ENCODE measurements at places on chromosomes 6 and 20.
A peak's percentile ranks its signal among the peaks of the same experiment; 100 is the strongest.

DNA sequence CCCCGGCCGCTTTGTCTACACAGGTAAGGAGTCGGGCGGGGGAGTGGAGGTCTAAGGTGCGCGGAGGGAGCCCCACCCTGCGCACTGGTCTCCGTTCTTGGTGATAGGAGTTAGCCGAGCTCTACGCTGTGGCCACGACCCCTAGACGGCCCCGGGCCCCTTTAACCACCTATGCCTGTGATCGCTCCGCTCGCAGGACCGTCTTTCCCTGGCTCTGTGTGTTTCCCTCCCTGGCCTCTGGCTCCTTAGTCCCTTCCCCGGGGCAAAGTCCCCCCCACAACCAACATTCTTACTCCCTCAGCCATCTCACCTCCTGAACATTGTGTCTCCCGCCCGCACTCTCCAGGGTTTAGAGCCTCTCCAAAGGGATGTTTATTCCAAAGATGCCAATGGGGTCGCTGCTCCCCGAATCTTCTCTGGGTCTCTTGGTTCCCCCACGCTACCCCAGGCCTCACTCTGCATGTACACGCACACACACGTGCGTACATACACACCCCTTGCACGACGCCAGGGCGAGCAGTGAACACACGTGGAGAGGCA is 50.4 kb downstream of the CPXM1 start:
- DNase-seq, result no peak

- no peak for DNase-seq
These were observed 48.1 kb downstream of the DUSP22 start for GRCh38 chr6:340186-340955.

DNA sequence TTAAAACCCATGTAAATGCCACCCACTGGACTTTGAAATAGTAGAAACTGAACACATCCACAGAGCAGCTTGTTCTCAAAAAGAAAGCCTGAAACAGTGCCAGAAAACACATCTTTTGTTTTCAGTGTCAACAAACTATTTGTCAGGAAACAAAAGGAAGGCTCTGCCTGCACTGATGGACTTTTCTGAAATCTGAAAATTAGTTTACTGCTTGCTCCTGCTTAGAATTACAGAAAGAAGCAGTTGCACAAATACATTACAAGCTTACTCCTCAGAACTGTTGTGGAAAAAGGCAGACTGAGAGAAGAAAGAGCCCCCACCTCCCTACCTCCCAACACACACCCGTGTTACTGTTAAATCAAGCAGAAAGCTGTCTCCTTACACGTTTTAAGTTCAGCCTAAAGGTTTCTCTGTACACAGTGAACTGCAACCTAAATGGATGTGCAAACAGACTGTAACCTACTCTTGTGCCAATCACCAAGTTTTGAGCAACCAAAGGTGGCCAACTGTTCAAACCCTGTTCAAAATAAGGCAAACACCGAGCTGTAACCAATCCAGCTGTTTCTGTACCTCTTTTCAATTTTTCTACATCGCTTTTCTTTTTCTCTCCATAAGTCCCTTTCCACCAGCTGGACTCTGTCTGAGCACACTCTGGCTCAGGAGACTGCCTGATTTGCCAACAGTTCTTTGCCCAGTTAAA is 43.7 kb downstream of the FRK start:
- DNase-seq, result no peak

DNA sequence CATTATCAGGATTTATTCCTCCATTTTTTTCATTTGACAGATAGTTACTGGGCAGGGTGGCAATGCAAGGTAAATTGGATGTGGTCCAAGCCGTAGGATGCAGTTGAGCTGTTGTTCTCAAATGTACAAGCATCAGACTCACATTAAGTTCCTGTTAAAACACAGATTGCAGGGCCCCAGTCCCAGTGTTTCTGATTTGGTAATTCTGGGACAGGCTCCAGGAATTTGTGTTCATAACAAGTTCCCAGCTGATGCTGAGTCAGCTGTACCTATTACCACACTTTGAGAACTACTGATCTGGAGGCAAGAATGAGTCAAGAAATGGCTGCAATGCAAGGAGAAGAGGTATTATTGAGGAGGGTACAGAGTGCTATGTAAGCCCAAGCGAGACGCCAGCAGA is 11.7 kb downstream of the TMEM244 start:
- no peak for DNase-seq

DNA sequence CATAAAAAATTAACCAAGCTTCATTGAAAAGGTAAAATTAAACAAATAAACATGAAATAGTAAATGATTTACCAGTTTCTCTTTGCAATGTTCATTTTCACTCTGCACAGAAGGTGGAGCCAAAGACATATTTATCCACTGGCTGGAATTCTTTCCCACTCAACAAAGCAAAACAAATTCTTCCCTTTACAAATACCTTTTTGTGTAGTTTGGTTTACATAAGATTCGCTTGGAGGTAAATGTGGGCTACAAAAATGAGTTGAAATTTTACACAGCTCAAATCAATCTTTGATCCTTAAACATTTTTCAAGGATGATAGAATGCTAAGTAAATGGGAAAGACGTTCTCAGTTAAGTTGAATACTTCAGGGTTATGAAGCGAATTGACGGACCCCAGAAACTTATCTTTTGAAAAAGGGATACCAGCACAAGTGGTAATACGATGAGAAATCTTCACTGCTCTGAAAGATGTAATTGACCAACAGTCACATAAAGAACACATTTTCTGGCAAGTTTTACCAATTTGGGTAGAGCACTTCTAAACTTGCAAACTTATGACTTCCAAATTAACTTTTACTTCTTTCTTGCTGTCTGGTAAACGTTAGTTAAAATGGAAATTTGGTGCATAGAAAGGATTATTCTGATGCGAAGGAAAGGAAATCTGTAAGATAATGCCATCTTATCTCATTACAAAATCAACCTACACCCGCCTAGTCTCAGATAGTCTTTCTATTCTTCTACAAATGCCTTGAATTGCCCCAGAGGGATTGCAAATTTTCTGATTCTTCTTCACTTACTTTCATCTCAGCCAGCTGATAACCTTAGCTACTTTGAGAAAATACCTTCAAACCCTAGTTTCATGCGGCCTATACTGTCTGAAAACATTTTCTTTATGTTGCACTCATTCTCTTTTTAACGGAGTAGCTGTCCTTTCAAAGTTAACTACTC is 4.7 kb upstream of the GJA1 start:
- peak; percentile 68 for DNase-seq

- DNase-seq, result no peak
These were observed 7.4 kb downstream of the OSER1 start for GRCh38 chr20:44203161-44203560.

- DNase-seq, result no peak
These were observed 143.1 kb downstream of the CDH26 start for GRCh38 chr20:60101201-60101890.

DNA sequence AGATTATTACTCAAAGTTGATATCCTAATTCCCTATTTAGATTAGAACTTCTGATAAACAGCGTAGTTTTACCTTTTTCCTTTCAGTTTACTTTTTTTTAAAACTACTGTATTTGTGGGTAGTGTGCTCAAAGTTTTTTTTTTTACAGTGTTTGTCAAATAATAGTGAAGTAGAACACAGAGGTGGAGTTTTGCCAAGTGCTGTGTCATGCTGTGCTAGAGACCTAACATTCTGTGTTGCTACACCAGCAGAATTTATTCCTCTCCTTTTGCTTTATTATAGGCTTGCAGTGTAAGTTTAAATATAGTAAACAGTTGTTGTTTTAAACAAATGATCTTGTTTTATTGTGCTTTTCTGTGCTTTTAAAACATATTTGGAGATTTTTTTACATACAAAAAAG is 125.4 kb downstream of the HIVEP1 start:
- peak; percentile 39 for DNase-seq

DNA sequence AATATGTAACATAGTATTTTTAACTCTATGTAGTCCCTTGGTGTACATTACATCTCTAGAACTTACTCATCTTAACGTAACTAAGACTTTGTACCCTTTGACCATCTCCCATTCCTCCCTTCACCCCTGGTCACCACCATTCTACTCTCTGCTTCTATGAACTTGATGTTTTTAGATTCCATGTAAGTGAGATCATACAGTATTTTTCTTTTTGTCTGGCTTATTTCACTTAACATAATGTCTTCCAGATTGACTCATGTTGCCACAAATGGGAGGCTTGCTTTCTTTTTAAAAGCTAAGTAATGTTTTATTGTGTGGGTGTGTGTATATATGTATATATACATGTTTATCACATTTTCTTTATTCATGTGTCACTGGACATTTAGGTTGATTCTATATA is 55.8 kb downstream of the TMEM200A start:
- no peak for DNase-seq

GRCh38 chr6:138529478-138529877 is 30.2 kb upstream of the NHSL1 start:
- DNase-seq, result no peak

- no peak for DNase-seq
These were observed 285.3 kb upstream of the MANEA start for GRCh38 chr6:95292011-95292410.

GRCh38 chr6:158011478-158011920 is 29.8 kb downstream of the SYNJ2 start:
- DNase-seq, result no peak

DNA sequence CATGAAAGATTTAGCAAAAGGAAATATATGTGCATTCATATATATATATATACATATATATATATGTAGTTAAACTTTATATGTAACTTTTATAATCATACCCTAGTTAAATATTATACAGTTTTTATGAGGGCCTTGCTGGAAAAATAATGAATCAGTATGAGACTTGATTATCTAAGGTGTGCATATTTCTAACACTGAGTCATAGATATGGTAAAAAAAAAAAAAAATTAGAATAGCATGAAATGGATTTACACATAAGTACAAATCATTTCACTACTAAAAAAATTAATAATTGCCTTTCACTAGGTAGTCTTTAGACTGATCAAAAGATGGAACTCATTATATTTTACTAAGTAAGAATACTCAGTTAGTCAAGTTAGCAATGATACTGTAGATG is 51.3 kb upstream of the DST start:
- no peak for DNase-seq

DNA sequence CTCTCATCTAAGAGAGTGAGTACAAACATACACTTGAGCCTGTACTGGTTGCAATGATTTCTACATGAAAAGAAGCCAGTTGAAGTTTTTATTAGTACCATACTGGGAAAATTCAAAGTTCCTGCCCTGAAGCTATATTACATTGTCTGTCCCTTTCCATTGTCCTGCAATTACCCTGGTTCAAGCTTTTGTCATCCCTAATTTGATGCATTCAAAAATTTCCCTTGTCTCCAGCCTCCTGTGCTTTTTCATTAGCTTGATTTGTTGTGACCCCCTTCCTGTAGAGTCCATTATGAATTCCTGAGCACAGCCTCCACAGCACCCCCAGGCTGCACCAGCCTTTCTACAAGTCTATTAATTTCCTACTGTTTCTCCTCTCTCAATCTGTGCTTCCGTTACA is 46.4 kb downstream of the VGLL2 start:
- DNase-seq, result no peak

DNA sequence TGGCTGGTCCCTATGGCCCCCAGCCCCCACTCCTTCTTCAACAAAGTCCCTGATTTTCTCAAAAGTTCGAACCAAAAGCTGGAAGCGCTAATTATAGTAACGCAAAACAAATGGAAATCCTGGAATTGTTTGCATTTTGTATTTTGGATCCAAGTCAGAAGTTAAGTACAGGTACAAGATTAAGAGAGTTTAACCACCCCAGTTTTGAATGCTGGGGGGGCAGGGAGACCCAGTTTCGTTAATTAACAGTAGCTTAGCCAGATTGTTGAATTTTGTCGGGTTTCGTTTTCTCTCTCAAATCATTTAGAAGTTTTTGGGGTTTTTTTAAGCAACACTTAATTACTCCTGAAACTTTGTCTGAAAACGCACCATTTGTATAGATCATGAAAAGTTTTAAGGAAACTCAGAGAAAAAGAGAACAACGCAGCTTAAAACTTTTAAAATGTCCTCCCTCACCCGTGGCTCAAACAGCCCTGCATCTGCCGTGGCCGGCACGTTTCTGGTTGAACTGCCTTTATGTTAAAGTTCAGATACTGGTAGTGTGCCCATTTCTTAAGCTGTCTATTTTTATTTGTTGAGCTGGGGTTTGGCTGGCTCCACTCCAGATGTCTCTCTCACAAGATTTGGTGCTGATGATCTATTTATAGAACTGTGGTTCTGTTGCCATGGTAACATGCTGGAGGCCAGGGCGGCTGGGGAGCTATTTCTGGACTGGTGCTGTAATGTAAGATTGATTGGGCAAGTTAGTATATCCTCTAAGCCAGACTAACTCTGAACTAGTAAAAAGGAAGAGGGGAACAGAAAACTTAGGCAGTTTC is 55.0 kb downstream of the GNAS start:
- peak; percentile 76 for DNase-seq

- no peak for DNase-seq
These were observed 1.1 kb downstream of the ZNF165 start for GRCh38 chr6:28081486-28081751.

- no peak for DNase-seq
These were observed 91.7 kb downstream of the FOXO3 start for GRCh38 chr6:108652375-108652774.

DNA sequence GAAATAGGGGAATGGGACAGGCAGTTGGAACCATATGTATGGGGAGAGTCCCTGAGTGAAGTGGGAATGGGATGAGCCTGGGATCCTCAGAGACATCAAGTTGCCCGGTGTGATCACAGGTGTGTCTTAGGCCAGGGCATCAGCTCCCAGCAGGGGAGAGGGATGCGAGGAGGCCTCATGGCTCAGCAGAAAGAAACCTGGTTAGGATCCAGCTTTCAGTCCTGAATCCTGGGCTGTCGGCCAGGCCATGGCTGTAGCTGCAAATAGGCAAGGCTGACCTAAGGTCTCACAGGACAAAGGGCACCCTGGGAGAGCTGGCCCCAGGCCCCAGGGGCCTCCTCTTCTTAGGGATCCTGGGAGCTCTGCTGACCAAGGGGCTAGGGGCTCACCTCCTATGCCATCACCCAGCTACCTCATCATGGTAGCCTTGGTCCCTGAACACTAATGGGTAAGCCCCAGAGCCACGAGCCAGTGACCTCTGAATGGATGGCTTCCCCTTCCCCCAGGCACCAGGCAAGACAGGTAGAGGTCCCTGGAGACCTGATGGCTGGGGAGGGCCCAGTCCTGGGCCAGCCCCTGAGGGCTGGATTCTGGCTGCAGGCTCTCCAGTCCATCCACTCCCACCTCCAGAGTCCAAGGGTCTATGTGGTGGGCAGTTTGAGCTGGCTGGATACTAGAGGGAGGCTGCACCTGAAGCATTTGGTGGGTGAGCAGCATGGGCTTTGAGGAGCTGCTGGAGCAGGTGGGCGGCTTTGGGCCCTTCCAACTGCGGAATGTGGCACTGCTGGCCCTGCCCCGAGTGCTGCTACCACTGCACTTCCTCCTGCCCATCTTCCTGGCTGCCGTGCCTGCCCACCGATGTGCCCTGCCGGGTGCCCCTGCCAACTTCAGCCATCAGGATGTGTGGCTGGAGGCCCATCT is at the start of gene SLC22A7:
Gene SLC22A7 (plus strand): TSS at position 617 of the 921 bp plus-strand sequence. CDS start 99 bp downstream, at position 716.
- no peak for DNase-seq
